ENCODE measurements at places on chromosomes 16 and 17.

DNA sequence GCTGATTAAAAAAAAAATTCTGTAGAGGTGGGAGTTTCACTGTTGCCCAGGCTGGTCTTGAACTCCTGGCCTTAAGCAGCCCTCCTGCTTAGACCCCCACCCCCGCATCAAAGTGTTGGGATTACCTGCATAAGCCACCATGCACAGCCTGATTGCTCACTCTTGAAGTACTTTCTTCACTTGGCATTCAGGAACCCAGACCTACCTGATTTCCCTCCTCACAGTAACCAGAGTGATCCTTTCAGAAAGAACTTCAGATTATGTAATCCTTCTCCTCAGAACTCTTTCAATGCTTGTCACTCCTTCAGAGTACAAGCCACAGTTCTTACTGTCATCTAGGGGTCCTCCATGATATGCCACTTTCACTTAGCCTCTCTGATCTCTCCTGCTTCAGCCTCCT is 1.4 kb downstream of the EFCAB13 start:
- no peak for DNase-seq

DNA sequence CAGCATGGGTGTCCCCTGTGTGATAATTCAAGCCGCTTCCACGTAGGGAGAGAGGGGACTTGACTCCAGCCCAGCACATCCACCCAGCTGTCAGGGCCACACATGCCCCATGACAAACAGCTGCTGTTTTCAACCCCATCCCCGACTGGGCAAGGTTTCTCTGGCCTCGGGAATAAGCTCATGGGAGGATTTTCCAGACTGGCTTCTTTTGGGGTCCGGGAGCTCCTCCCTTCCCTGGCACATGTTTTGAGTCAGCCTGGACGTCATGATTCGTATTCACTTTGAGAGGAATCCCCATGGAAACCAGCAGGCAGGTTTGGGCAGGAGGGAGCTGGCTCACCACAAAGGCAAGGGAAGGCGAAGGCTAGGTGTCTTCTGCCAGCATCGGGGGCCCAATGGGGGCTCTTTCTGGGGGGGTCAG is 156.4 kb downstream of the CMIP start:
- no peak for DNase-seq

DNA sequence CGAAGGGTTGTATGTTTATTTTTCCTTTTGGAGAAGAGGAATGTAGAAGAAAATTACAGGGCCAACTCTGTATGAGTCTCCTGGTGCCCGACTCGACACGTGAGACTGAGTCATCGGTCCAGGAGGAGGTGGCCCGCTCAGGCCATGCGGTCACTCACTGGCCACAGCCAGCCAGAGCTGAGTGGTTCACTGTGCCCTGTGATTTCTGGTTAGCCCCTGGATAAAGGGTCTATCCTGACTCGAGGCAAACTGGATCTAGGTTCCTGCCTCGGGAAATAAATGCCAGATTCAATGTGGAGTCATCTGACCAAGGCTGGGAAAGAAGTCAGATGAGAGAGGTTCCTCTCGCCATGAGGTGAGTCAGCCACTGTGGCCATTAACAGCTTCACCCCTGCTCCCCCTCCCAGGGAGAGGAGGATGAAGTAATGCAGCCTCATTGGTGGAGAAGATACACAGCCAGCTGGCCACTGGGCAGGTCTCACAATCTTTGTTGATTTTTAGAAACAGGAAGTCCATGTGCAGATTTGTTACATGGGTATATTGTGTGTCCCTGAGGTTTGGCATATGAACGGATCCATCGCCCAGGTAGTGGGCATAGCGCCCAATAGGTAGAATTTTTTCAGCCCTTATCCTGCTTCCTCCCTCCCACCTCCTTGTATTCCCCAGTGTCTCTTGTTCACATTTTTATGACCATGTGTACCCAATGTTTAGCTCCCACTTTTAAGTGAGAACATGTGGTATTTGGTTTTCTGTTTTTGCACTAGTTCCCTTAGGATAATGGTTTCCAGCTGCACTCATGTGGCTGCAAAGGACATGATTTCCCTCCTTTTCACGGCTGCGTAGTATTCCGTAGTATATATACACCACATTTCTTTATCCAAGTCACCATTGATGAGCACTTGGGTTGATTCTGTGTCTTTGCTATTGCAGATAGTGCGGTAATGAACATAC is 21.7 kb upstream of the USP36 start:
- DNase-seq, result peak; percentile 62

DNA sequence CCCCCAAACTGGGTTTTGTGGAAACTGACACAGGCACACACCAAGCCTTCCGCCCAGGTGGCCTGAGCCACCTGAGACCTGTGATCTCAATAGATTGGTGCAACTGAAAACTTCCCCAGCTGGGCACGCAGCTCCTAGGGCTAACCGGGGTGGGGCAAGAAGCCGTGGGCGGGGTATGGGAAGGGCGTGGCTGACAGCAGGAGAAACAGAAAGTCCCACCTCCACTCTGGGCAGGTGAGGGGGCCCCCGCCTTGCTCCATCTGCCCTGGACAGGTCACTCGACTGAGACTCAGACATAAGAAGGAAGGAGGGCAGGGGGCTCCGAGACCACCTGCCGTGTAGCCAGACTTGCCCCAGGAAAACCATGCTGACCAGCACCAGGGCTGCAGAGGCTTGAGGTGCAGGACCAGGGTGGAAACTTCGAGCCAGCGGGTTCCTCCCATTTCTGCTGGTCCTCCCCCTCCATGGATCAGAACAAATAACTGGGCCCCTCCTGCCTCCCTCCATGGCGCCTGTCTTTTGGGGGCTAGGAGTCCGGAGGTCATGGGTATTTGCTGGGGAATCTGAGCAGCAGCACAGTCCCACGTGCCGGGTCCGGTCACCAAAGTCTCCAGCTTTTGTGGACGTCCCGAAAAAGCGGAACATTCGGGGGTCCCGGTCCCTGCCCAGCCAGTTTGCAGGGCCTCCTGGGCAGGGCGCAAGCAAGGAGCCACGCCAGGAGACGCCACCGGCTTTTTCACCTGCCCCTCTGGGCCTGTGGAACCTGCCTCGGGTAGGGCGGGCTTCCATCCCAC is 1.3 kb downstream of the TIMP2 start:
- DNase-seq, result peak; percentile 74

DNA sequence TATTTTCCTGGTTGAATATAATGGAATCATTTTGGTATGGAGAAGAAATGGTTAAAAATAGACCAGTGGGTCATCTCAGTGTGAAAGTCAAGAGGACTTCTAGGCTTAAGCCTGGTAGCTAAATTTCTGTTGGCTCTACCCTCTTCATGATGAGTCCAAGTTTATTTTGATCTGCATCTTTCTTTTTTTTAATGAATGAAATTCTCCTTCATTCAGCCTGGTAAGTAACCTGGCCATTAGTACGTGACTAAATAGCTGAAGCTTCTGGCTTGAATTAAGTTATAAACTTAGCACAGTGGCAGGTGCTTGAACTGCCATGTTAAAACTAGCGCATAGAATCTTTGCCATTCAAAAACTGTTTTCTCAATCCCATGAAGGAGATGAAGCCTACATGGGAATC is 28.0 kb downstream of the NF1 start:
- DNase-seq, result no peak

DNA sequence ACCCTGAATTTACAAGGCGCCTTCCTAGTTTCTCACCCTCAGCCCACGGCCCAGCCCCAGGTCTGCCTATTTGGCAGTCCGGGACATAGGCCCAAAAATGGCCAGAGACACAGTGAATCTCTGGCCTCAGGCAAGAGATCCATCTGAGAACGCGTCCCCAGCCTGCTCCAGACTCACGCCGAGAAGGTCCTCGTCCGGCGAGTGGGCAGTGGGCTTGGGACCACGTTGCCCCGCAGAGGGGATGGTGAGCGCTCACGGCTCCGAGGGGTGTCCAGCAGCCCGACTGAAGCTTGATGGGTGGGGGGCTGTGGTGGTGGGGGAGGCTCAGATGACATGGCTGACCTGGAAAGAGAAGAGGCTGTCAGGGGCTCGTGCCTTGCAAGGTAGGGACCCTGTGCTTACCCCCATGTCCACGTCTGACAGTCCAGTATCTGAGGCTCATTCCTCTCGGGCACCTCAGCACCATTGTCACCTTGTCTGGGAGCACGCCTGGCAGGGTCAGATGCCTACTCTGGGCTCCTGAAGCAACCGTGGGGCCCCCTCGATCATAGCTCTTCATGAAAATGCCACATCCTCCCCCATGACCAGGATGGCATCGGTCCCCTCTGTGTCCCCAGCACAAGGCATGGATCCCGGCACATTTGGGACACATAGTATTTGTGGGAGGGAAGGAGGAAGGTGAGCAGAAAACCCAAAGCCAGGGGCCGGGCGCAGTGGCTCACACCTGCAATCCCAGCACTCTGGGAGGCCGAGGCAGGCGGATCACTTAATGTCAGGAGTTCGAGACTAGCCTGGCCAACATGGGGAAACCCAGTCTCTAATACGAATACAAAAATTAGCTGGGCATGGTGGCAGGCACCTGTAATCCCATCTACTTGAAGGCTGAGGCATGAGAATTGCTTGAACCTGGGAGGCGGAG is 9.6 kb downstream of the CARHSP1 start:
- DNase-seq, result no peak

GRCh38 chr16:65114527-65114926 is 7.3 kb downstream of the CDH11 start:
- DNase-seq, result no peak
